ENCODE measurements at places on chromosomes 11 and 22.

- no peak for DNase-seq
Observed at GRCh38 chr22:29650370-29650769, 46.9 kb downstream of the NF2 start.

- DNase-seq: no peak
Observed at GRCh38 chr11:12694183-12694531, 19.9 kb downstream of the TEAD1 start.

DNA sequence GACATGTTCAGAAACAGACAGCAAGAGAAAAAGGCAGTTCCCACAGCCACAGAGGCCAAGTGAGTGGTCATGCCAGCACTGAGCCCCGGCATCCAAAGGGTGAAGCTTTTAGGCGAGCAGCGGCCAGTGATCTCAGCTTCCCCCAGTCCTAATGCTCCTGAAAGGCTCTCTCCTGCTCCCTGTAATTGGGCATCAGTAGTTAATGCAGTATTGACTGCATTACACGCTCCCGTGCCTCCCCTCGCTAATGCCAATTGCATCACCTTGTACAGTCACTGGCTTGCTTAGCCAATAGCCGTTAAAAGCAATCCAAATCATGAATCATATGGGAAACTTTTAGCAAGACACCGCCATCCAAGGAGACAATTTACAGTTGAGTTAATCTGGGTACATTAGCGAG is 4.9 kb downstream of the LMO1 start:
- DNase-seq: no peak

- DNase-seq: no peak
Observed at GRCh38 chr11:65854161-65854592, 3.8 kb downstream of the CFL1 start.

GRCh38 chr22:45896964-45897538 is 79.9 kb downstream of the WNT7B start:
- DNase-seq: no peak

- DNase-seq: no peak
Observed at GRCh38 chr11:30465192-30465591, 121.0 kb downstream of the MPPED2 start.

DNA sequence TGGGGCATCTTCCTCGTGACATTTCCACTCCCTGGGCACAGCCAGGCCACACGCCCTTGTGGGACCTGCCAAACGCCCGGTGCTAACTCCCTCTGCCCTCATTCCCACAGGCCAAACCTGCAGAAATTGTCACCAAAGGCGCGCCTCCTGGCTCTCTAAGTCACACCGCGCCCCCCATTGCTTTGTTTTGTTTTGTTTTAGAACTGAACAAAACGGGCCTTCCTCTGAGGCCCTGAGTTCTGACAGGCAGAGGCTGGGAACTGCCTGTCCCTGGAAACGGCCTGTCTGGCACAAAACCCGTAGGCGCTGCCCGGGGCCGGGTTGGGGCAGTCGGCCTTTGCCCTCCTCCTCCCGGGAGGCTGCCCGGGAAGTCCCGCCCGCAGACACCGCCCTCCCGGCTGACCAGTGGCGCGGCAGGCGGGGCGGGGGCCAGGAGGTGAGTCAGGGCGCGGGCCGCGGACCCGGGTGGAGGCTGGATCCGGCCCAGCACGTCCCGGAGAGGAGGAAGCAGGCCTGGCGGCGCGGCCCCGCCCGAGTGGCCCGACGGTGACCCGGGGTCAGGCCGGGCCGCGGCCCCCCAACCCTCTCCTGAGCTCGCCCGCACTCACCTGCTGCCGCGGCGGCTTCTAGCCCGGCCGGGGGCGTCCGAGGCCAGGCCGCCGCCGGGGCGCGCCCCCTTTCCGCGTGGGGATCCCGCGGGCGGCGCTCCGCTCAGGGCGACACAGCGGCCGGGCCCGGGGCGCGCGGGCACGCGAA is 465 bp downstream of the SUN2 start:
- peak; percentile 87 for DNase-seq

- no peak for DNase-seq
Observed at GRCh38 chr11:68950762-68951161, 30.0 kb downstream of the MRGPRD start.

GRCh38 chr11:2096011-2096918 is 42.9 kb downstream of the IGF2 start:
- no peak for DNase-seq

GRCh38 chr22:30128511-30128910 is 48.2 kb downstream of the HORMAD2 start:
- DNase-seq: no peak
